Heart left ventricle (tissue), 16 donors: ENCODE measurements at places on chromosomes 3 and 15. TPM values are rescaled to one million over a fixed set of nuclear protein-coding genes. Genes with fewer than 3 reads are reported as not detected.

Gene PGBD4
- 1.7 TPM for total RNA-seq

Gene RPUSD3
- 61.3 TPM for total RNA-seq

Gene PARP15
- 0.44 TPM for total RNA-seq

Gene GOLGA6L10
- 0.10 TPM for total RNA-seq

Gene CFAP100
- total RNA-seq = not detected

Gene GOLGA8J
- not detected for total RNA-seq

Gene KNG1
- total RNA-seq = 0.17 TPM

Gene FANCD2OS
- total RNA-seq = not detected

Gene SLC6A1
- 2.2 TPM for total RNA-seq

Gene PCNP
- 131 TPM for total RNA-seq

Gene PROS1
- total RNA-seq = 45.9 TPM

Gene ROPN1
- total RNA-seq = 0.59 TPM

Gene ROBO1
- total RNA-seq = 3.2 TPM
